Cardiac septum (tissue), 1 donor: ENCODE measurements at places on chromosomes 12 and 14. TPM values are rescaled to one million over a fixed set of nuclear protein-coding genes. Genes with fewer than 3 reads are reported as not detected.

The DNAI7 gene
- 0.38 TPM for total RNA-seq

The RPL10L gene
- total RNA-seq: not detected

The TBX3 gene
- total RNA-seq: 17.1 TPM

The PTPRQ gene
- 0.38 TPM for total RNA-seq

DNA sequence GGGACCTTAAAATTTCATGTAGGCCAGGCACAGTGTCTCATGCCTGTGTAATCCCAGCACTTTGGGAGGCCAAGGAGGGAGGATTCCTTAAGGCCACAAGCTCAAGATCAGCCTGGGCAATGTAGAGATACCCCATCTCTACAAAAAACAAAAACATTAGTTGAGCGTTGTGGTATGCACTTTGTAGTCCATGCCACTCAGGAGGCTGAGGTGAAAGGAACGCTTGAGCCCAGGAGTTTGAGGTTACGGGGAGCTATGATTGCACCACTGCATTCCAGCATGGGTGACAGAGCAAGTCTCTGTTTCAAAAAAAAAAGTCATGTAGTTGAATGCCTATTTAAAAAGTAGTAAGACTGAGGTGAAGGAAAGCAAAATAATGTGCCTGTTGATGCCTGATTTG is 83.5 kb downstream of the TTC6 start:
- no peak for DNase-seq

DNA sequence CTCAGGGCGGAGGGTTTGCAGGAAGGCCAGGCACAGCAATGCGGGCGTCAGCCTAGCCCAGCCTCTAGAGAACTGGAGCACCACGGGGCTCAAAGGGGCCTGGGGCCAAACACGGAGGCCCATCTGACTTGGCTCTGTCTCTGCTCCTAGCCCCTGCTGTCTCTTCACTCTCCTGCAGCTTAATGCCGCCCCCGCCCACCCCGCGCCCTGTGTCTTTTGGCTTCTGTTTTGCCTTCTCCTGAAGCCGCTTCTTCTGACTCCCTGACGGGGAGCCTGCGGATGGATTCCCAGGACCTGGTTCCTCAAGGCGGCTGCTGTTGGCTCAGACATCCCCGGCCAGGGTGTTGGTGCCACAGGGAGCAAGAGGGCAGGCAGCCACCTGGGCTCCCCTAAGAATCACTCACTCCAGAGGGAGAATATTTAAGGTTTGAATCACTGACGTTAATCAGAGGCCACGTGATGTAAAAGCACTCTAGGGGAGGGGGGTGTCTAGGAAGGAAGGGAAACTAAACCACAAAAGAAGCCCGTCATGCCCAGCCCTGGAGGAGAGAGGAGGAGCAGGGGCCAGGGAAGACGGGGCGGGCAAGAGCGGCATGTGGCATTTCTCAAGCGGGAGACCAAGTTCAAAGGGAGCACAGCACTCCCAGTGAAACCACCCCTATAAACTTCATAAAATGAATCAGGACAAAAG is 36.9 kb upstream of the PRMT8 start:
- DNase-seq: peak; percentile 33

DNA sequence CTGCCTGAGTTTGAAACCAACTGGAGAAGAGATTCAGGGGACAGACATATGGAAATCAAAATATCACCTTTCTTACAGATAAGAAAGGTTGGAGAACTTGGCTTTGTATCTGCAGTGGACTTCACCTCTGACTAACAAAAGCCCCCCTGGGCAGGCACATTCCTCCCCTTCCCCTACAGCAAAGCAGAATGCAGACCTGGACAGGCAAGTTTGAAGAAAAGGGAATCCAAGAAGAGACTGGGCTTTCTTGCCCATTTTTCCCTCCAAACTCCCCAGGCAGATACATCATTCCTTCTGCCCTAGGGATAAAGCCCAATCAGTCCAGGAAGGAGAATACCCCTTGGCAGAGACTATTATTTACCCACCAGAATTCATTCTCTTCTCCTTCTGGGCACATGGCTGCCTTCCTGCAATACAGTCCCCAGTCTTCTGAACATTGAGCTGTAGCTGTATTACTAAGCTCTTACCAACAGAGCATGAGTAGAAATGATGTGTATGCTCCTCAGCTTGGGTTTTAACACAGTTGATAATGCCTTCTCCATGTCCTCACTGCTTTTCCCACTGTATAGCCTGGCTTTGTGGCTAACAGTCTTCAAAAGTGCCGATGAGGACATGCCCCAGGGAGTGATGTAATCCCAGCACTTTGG is 17.4 kb upstream of the NAP1L1 start:
- DNase-seq: no peak

GRCh38 chr14:24416254-24416931 is 13.1 kb downstream of the CBLN3 start:
- no peak for DNase-seq
